PC-3 (cell line): ENCODE measurements at places on chromosomes 4 and X. TPM values are rescaled to one million over a fixed set of nuclear protein-coding genes. Genes with fewer than 3 reads are reported as not detected.

DNA sequence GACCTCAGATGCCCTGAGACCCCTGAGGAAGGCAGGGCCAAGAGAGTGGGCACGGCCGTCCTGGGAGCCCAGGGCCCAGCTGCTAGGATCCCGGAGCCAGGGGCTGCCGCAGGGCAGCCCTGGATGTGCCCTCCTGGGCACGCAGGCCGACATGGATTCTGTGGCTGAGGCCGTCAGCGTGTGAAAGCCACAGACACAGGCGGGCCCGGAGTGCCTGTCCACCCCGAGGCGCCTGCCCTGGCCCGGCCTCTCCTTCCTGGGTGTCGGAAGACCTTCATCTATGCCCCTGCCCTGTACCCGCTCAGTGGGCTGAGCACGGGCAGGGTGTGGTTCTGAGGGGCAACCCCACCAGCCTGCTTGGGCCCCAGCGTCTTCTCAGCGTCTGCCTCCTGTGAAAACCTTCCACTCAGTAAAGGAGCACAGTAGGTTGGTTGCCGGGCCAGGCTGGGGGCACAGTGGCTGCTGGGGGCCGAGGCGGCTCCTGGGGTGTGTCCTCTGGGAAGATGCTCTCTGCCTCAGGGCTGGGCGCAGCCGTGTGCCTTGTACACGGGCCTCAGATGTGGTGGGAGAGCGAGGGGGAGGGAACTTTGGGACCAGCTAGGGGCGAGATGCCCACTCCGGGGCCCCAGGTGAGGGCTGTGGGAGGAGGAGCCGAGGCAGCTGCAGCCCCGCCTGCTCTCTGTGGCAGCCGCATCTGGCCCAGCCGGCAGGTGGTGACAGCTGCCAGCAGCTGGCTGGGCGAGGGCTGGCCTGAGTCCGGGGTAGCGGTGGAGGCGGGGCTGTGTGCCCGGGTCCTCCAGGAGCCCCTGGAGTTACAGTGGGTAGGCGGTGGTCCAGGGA lies 20.8 kb downstream of the FGFRL1 start:
- no peak overlapping the region for H3K27ac ChIP-seq
- DNase-seq: peak; percentile 34
- no peaks in the 10 kb centered on the region for H3K27me3 ChIP-seq

DNA sequence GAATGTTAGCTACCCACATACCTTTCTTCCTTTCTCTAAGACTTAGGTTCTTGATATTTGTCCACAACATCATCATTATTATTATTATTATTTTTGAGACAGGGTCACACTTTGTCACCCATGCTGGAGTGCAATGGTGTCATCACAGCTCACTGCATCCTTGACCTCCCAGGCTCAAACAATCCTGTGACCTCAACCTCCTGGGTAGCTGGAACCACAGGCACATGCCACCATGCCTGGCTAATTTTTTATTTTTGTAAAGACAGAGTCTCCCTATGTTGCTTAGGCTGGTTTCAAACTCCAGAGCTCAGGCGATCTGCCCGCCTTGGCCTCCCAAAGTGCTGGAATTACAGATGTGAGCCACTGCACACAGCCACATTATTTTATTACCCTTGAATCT lies 119.0 kb downstream of the CBR4 start:
- H3K4me3 ChIP-seq: no peak overlapping the region
- H3K27me3 ChIP-seq: no peaks in the 10 kb centered on the region
- H3K27ac ChIP-seq: no peak overlapping the region
- peaks cover 5% of the 10 kb centered on the region; the same call in 1 of the 2 replicates for H3K36me3 ChIP-seq

GRCh38 chrX:136647677-136648360 lies at the start of gene CD40LG:
CD40LG (plus strand) TSS chrX:136648158; CDS start chrX:136648249, 91 bp downstream.
- no peak within 1 kb of the TSS for H3K4me3 ChIP-seq
- no peak for DNase-seq
- H3K27ac ChIP-seq: no peak within 1 kb of the TSS
- no peaks in the 10 kb centered on the region for H3K4me1 ChIP-seq
- no peaks in the 10 kb centered on the region for H3K27me3 ChIP-seq
- H3K36me3 ChIP-seq: no peaks in the 10 kb centered on the region

DNA sequence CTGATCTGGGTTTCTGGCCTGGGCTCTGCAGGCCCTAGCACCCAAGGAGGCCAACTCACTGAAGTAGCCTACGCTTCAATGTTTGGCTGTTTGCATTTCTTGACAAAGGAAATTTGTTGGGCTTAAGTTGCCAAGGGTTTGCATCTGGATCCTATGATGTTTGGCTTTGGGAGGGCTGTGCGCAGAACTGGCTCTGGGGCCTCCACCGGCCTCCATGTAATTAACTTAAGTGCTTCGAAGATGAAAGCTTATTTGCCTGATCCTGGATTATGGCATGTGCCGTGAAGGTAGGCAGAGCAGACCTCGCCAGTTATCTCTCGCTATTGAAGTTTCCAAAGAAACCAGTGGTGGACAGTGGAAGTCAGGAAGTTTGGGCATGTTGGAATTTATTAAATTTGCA lies 124.3 kb upstream of the STX18 start:
- peaks cover 14% of the 10 kb centered on the region for H3K4me1 ChIP-seq
- no peak overlapping the region for H3K4me3 ChIP-seq
- H3K27me3 ChIP-seq: no peaks in the 10 kb centered on the region
- DNase-seq: no peak

DNA sequence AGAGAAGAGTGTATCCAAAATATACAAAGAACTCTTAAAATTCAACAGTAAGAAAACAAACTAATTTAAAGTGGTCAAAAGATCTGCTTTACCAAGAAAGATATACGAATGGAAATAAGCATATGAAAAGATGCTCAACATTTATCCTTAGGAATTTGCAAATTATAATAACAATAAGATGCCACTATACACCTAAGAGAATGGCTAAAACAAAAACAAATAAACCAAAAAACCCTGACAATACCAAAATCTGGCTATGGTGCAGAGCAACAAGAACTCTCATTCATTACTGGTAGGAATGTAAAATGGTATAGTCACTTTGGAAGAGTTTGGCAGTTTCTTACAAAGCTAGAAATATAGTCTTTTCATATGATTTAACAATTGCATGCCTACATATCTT lies 545.7 kb upstream of the AGA start:
- H3K4me1 ChIP-seq: 0 out of 2 replicates have a peak, but pooled peaks cover 3% of the 10 kb centered on the region
- no peaks in the 10 kb centered on the region for H3K36me3 ChIP-seq
- no peak overlapping the region for H3K27ac ChIP-seq
- no peak for DNase-seq
- H3K4me3 ChIP-seq: no peak overlapping the region

GRCh38 chrX:154595559-154596249 lies 10.8 kb downstream of the CTAG1A start:
- peak; percentile 13 for DNase-seq
- H3K27me3 ChIP-seq: no peaks in the 10 kb centered on the region
- no peaks in the 10 kb centered on the region for H3K36me3 ChIP-seq
- peaks cover 39% of the 10 kb centered on the region for H3K4me1 ChIP-seq
- H3K27ac ChIP-seq: peak overlapping the region; percentile 14; the same call in 1 of the 2 replicates

DNA sequence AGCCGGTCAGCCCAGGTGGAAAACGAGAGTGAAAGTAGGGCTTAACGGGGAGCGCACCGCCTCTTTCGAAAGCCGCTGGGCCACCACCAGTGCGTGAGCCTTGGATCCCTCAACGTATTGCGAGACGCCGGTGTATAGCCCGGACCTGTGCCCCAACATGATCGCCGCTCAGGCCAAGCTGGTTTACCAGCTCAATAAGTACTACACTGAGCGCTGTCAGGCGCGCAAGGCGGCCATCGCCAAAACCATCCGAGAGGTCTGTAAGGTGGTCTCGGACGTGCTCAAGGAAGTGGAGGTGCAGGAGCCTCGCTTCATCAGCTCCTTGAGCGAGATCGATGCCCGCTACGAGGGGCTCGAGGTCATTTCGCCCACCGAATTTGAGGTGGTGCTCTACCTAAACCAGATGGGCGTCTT lies 929 bp downstream of the MAB21L2 start:
- no peaks in the 10 kb centered on the region for H3K27me3 ChIP-seq
- no peak overlapping the region for H3K27ac ChIP-seq
- no peaks in the 10 kb centered on the region; the same call in 1 of the 2 replicates for H3K36me3 ChIP-seq
- no peak overlapping the region for H3K4me3 ChIP-seq
- DNase-seq: no peak

GRCh38 chr4:1503583-1504471 lies 97.6 kb upstream of the NKX1-1 start:
- H3K4me1 ChIP-seq: no peaks in the 10 kb centered on the region
- DNase-seq: no peak
- no peaks in the 10 kb centered on the region for H3K36me3 ChIP-seq
- no peak overlapping the region for H3K27ac ChIP-seq
- H3K4me3 ChIP-seq: no peak overlapping the region

DNA sequence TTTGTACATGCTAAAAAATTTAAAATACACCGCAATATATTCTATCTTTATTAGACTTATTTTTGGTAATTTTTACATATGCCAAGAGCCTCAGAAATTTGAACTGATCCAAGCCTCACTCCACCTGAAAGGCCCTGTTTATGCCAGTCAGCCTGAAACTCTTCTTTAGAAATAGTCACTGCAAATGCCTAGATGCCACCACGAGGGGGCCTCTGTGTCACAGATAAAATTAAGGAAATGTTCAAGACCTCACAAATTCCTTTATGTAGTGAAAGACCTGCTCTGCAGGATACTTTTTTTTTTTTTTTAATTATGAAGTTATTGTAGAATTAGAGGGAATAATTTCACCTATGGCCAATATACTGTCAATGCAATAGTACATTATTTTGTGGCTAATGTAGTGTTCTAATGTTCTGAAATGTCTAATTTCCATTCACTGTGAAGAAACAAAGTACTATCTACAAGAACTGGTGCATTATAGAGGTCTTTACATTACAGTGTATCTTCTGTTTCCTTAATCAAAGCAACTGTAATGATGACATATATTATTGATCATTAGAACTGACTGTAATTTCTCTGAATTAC lies 69.8 kb downstream of the DTHD1 start:
- no peak overlapping the region for H3K4me3 ChIP-seq
- H3K27ac ChIP-seq: no peak overlapping the region
- H3K4me1 ChIP-seq: peaks cover 5% of the 10 kb centered on the region; the same call in 1 of the 2 replicates
- H3K27me3 ChIP-seq: no peaks in the 10 kb centered on the region
- no peaks in the 10 kb centered on the region; the same call in 1 of the 2 replicates for H3K36me3 ChIP-seq
- peak; percentile 68 for DNase-seq

- H3K27ac ChIP-seq: no peak overlapping the region
- H3K27me3 ChIP-seq: no peaks in the 10 kb centered on the region
- H3K36me3 ChIP-seq: no peaks in the 10 kb centered on the region
Measured at GRCh38 chr4:101191302-101192098, 155.8 kb downstream of the PPP3CA start.

DNA sequence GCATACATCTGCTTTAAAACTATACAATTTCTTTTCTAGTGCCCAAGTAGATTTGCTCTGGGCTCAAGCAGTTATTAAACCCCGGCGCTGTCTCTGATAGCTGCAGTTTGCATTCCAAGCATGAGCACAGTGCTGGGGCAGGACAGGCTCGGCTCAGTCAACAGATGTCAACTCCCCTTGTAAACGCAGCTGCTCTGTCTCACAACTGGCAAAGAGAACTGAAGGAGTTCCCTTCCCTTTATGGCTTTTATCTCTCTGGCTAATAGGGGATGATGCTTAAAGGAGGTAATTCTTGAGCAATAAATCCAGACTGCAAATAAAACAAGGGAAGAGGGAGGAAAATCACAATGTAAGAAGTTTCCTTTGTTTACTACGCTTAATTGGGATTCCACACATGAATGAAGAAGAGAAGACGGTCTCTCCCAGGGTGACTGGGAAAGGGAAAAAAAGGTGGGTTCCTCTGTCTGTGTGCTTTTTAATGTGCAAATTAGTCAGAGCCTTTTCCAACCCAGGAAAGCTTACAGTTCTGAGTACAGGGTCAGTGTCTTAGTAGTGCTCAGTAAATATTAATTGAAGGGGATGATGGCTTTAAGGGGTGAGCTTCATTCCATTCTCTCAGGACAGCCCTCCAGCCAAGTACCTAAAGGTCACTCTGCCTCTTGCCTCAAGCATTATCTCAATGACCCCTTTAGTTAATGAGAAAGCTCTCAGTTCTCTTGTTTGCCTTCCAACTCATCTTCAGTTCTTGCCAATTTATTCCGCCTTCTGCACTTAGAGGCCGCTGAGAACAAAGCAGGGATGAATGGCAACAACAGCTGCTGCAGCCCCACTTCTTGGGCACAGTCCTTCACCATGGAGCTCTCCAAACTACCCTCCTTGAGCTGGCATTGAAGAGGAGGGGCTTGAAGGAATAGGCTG lies 155.7 kb upstream of the JADE1 start:
- DNase-seq: no peak
- H3K4me1 ChIP-seq: no peaks in the 10 kb centered on the region

DNA sequence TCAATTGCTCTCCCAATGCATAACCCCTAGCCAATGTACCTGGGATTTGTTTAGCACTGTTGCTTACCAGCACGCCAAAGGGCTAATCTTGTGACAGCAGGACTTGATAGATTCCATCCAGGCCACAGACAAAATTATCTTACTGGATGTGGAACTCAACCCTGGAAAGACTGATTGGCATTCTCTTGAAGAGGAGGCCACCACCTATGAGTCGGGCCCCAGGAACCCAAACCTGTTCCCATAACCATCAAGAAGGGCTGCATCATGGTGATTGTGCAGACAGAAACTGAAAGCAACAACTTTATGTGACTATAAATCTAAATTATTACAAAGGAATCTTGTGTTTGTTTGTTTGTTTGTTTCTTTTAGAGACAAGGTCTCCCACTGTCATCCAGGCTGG lies 19.9 kb upstream of the TMEM255A start:
- H3K4me3 ChIP-seq: no peak overlapping the region
- no peaks in the 10 kb centered on the region for H3K36me3 ChIP-seq
- H3K27ac ChIP-seq: no peak overlapping the region
- DNase-seq: no peak

GRCh38 chrX:110146521-110146920 lies 143.6 kb downstream of the TMEM164 start:
- H3K4me1 ChIP-seq: no peaks in the 10 kb centered on the region
- no peaks in the 10 kb centered on the region for H3K27me3 ChIP-seq
- no peak overlapping the region for H3K4me3 ChIP-seq
- DNase-seq: peak; percentile 72

DNA sequence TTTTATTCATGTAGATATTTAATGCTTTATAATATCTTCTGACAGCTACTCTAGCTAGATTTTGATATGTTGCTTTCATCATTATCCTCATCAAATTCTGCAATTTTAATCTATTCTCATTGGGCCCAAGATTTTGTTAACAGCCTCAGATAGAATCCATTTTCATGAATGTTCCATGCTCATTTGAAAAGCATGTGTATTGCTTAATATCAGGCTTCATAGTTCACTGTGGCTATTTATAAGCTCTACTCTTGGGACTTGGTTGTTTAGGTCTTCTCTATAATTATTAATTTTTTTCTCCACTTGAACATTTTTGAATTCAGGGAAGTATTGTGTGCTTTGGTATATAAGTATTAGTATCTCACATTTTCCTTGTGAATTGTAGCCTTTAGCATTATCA lies 41.8 kb downstream of the RAB40A start:
- no peak for DNase-seq
- no peak overlapping the region for H3K4me3 ChIP-seq
- no peak overlapping the region for H3K27ac ChIP-seq
- no peaks in the 10 kb centered on the region for H3K27me3 ChIP-seq
- no peaks in the 10 kb centered on the region for H3K36me3 ChIP-seq

GRCh38 chr4:158008551-158009218 lies 164.1 kb downstream of the GASK1B start:
- no peaks in the 10 kb centered on the region for H3K27me3 ChIP-seq
- H3K27ac ChIP-seq: no peak overlapping the region
- no peaks in the 10 kb centered on the region for H3K36me3 ChIP-seq
- DNase-seq: no peak

GRCh38 chrX:31580227-31580626 lies 508.4 kb upstream of the FTHL17 start:
- no peak overlapping the region for H3K4me3 ChIP-seq
- H3K27ac ChIP-seq: no peak overlapping the region
- DNase-seq: no peak
- H3K36me3 ChIP-seq: no peaks in the 10 kb centered on the region

ATP8A1 gene
- 3.9 and 5.3 TPM in 2 replicates for total RNA-seq

GDPD2 gene
- 0.04 TPM in 1 of 2 replicates, not detected in the other for total RNA-seq

SHISA3 gene
- 29.5 and 33.5 TPM in 2 replicates for total RNA-seq

ARSJ gene
- total RNA-seq: 16.4 and 19.1 TPM in 2 replicates

PCYT1B gene
- total RNA-seq: not detected in 2 replicates

NAT8L gene
- 1.6 and 2.0 TPM in 2 replicates for total RNA-seq
